NCI-H1694 treated with DMSO at 0.1 percent for 48 hours (cell line): ENCODE measurements at places on chromosomes 2 and 18.

DNA sequence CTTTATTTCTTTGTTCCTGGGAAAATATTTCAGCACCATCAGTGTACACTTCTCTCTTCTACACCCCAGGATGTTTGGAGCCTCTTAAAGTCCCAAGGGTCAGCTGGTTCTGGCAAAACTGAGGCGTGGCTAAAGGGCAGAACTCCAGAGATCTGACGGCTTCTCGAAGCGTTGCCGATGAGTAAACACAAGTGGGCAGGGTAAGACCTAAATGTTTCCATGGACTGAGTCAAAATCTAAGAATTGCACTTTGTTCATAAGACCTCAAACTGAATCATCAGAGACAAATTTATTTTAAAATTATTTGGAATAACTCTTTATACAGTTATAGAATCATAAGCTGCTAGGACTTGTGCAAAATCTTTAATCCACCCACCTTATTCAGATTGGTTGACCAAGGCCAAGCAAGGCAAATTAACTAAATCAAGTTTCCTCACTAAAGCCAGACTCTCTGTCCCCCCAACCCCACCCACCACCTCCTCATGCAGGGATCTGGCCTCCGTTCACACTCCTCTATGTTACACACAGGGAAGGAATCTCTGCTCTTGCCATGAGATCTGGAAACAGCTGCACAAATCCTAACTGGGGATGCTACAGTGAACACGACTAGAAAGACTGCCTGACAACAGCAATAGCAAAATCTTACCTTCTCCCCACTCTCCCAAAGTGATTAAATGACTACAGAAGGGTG, 342.6 kb upstream of the KLHL29 start:
- DNase-seq: no peak

- peak; percentile 50 for DNase-seq
Measured at GRCh38 chr2:41878056-41878455, 169.8 kb upstream of the PKDCC start.

GRCh38 chr2:218027426-218028188, 24.8 kb upstream of the TNS1 start:
- DNase-seq: no peak

DNA sequence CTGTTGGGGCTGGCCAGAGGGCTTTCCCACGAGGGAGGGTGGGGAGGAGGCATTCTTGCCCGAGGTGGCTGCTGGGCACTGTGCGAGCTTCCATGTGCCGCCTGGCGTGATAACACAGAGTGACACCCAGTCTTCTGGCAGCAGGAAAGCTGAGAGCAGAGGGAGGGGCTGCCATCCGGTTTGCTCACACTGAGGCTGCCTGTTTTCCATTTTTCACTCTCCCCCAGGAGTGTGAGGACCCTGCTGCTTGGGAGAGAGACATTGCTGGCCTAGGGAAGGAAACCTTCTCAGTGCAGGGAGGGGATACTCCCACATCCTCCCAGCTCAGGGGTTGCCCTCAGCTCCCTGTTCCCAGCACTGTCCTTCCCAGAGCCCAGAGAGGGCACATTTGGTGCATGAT, 73.1 kb downstream of the INHBB start:
- no peak for DNase-seq

DNA sequence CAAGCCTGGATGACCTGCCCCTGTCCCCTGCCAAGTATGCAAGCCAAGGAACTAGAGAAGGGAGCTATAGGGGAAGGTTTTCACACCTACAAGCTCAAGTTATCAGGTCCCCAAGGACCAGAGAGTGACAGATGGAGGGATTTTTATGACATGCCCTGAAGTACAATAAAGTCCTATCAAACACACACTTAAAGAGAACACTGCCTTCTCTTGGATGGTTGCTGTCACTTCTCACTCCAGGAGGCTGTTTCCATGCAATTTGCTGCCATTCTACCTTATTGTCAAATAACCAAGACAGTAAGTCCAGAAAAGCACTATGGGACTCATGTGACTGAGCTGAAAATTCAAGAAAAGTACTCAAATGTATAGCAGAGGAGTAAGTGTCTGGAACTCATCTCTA, 76.6 kb upstream of the DDX18 start:
- DNase-seq: no peak

DNA sequence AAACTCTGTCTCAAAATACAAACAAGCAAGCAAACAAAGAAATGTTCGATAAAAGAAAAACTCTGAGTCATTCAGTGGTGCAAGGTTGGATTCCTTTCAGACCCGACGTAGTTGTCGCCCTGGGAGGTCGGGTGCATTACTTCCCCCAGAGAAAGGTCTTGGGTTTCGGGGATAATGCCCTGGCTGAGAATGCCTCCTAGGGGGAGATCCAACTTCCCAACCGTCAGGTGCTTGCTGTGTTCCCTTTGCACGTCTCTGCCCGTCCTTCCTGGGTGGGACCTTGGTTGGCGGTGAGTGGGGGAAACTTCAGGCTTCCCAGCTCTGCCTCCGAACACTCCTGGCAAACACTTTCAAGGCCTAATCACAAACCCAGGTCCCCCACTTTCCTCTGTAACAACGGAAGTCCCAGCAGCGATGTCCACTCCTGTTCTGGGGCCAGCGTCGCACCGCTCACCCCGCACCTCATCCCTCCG, 609 bp downstream of the TPGS2 start:
- DNase-seq: peak; percentile 31

- no peak for DNase-seq
Measured at GRCh38 chr2:183812091-183812490, 687.8 kb downstream of the NUP35 start.

- DNase-seq: no peak
Measured at GRCh38 chr18:28032177-28032576, 144.8 kb downstream of the CDH2 start.

- DNase-seq: no peak
Measured at GRCh38 chr18:33010149-33010548, 237.3 kb upstream of the KLHL14 start.

GRCh38 chr18:5315838-5316237, 20.3 kb upstream of the ZBTB14 start:
- no peak for DNase-seq

- no peak for DNase-seq
Measured at GRCh38 chr2:235677276-235677788, 183.5 kb downstream of the AGAP1 start.

- DNase-seq: no peak
Measured at GRCh38 chr18:13578400-13578799, 148.0 kb downstream of the FAM210A start.

DNA sequence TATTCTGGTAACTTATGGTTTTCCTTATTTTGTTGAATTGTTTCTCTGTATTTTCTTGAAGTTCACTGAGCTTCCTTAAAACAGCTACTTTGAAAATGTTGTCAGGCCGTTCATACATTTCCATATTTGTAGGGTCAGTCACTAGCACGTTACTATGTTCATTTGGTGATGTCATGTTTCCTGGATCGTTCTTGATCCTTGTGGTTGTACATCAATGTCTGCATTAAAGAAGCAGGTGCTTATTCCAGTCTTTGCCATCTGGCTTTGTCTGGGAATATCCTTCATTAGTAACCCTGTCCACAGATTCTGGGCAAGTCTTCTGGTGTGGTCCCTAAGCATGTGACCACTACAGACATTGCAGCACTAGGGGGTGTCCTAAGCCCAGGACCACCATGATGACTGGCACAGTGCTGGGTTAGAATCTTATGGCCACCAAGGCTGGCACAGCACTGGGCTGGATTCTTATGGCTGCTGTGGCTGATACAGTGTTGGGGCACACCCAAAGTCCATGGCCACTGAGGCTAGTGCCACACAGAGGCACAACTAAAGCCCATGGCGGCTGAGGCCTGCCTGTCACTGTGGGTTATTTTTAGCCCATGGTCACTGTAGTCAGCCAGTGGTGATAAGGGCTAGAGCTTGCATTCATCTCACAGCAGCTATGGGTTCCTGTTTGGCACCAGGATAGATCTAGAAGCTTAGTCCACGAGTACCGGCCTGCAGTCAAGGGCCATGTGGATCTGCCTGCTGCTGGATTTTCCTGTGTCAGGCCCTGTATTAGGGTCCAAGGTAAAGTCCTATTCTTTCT, 13.2 kb downstream of the VWA3B start:
- no peak for DNase-seq

DNA sequence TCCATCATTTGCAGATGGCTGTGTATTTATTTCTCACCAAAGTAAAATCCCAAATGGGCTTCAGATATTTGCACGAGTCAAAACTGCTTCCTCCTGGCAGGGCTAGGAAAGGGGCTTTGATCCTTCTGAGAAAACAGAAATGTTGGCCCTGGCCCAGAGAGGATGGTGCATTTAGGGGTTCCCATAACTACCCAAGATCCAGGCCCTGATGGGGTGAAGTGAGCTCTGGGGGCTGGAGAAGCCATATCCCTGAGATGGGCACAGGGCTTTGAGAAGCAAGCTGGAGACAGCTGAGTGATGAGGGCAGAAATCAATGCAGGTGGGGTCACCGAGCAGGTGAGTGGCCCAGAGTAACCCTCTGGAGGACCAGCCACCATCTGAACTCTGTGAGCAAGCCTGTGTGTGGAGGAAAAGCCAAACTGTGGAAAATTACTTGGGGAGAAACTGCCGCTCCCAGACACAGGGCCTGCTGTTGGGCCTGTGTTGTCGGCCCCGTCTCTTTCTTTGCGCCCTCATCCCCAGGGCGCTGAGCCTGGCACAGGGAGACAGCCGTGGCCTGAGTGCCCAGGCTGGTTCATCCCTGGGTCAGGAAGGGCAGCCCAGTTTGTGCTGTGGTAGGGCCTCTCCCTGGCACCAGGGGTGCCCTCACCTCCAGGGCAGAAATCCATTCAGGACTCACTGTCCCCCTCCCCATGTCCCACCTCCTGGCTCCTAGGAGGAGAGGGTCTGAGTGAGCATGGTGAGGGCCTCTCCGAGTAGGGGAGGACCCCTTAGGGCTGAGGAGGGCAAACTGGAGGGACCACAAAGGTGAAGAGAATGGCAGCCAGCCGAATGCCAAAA, 167.8 kb upstream of the HAAO start:
- DNase-seq: no peak

GRCh38 chr2:88168386-88168785, 1.8 kb upstream of the THNSL2 start:
- no peak for DNase-seq

GRCh38 chr2:169910109-169910799, 83.0 kb downstream of the UBR3 start:
- DNase-seq: no peak

DNA sequence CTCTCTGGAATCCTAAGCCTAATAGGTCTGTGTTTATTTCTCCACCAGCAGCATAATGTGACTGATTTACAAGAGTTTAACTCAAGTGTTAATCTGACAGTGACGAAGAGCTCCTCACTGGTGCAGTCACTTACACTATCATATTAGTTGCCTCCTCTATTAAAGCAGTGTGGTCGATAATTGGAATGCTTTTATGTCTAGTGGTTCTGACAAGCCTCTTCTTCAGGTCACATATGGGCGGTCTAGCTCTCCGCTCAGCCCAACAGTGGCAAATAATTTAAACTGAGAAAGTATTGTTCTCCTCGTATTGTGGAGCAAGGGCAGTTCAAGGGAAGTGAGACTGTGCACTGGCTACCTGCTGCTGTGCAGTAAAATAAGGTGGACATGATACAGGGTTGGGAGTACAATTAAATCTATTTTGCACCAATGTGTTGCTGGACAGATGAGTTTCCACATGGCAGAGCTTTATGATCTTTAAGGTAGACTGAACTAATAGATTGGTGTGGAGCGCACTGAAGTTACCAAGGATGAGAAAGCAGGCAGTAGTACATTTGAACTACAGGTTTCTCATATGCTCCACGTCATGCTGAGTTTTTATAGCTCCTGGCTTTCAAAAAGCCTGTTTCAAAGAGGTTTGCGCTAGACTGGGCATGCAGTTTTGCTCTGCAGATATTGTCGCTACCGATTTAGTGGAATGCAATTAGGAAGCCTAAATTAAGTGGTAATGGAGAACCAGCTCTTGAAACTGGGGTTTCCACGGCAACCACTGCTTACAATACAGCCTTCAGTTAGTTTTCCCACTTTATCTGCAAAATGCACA, 151.7 kb upstream of the POU3F3 start:
- no peak for DNase-seq

GRCh38 chr2:182324665-182325064, 102.2 kb downstream of the PDE1A start:
- no peak for DNase-seq

DNA sequence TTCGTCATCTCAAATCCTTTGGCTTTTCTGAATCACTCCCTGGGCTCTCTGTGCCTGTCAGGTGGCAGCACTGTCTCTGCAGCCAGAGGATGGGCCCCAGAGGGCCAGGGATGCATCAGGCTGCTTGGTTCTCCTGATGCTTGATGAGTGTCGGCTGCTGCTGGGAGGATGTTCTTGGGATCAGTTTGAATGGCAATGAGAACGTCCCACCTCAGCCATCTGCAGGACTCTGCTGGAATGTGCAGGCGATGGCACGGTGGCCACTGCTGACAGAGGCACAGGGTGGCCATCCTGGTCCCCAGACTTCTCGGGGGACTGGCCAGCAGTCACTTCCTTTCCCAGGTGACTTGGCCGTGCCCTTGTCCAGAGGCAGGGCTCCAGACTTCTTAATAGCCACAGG, 146.0 kb downstream of the FAM210A start:
- no peak for DNase-seq

GRCh38 chr2:200127848-200128247, 172.5 kb downstream of the MAIP1 start:
- no peak for DNase-seq

GRCh38 chr2:213219816-213220215, 64.4 kb upstream of the SPAG16 start:
- DNase-seq: no peak

GRCh38 chr2:3210257-3210656, 167.4 kb downstream of the EIPR1 start:
- no peak for DNase-seq

GRCh38 chr18:48983793-48984437, 33.1 kb upstream of the SMAD7 start:
- peak; percentile 19 for DNase-seq

DNA sequence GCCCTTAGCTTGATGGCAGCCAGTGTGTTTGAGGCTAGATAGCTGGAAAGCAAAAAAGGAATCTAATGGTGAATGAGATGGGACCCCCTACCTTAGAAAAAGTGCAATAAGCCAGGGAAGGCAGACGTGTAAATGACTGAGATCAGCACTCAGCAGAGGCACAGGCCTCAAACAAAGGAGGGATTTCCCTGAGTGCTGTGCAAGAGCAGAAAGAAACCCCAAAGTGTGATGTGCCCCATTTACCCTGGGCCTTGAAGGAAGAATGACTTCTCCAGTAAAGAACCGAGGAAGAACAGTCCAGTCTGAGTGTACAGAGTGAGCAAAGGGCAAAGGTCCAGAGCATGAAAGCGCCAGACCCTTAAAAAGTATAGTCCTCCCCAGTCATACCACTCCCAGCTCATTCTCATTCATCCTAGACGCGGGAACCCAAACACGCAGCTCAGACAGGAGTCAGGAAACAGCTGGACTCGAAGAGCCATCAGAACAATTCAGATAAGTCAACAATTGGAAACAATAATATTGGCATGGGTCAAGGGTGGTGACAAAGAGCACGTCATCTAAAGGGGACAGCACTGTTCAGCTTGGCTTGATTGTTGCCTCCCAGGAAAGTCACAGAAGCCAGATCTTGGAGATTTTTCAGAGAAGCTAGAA, 121.7 kb downstream of the INO80D start:
- no peak for DNase-seq

- no peak for DNase-seq
Measured at GRCh38 chr2:182144041-182144775, 158.6 kb downstream of the PPP1R1C start.

- DNase-seq: no peak
Measured at GRCh38 chr2:21047141-21048009, 3.5 kb upstream of the APOB start.

GRCh38 chr2:98769784-98770183, 38.9 kb upstream of the MGAT4A start:
- DNase-seq: no peak
